ENCODE measurements at places on chromosomes 13 and 19.
A peak's percentile ranks its signal among the peaks of the same experiment; 100 is the strongest.

GRCh38 chr13:40445557-40445990, 220.9 kb downstream of the FOXO1 start:
- DNase-seq = peak; percentile 76

DNA sequence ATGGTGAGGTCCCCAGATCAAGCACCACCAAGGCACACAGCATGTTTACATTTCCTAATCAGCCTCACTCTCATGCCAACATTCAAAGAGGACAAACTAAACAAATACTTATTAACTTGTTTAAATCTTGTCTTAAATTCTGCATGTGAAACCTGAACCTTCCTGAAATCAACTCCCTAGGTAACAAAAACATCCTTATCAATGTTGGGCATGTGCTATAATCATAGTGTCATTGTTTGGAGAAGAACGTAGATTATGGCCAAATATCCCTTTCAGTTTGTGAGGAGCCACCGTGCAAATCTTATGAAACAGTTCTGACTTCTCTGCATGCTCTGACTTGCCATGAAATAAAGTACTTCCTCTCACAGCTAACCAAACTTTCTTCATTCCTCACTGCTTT, 123.8 kb downstream of the NDFIP2 start:
- no peak for DNase-seq

DNA sequence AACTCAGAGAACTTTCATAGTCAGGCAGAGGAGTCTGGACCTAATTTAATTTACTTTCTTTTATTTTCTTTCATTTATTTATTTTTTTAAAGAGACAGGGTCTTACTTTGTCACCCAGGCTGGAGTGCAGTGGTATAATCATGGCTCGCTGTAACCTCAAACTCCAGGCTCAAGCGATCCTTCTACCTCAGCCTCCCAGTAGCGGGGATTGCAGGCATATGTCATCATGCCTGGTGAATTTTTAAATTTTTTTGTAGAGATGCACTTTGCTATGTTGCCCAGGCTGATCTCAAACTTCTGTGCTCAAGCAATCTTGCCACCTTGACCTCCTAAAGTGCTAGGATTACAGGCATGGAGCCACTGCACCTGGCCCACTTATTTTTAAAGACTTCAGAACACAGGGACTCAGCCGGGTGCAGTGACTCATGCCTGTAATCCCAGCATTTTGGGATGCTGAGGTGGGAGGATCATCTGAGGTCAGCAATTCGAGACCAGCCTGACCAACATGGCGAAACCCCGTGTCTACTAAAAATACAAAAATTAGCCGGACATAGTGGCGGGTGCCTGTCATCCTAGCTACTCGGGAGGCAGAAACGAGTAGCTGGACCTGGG, 50.6 kb downstream of the KLF5 start:
- DNase-seq = no peak

- DNase-seq = no peak
Observed at GRCh38 chr13:27296496-27296895, 25.9 kb downstream of the RASL11A start.

GRCh38 chr13:54787754-54788153, 1759.1 kb downstream of the OLFM4 start:
- DNase-seq = no peak

DNA sequence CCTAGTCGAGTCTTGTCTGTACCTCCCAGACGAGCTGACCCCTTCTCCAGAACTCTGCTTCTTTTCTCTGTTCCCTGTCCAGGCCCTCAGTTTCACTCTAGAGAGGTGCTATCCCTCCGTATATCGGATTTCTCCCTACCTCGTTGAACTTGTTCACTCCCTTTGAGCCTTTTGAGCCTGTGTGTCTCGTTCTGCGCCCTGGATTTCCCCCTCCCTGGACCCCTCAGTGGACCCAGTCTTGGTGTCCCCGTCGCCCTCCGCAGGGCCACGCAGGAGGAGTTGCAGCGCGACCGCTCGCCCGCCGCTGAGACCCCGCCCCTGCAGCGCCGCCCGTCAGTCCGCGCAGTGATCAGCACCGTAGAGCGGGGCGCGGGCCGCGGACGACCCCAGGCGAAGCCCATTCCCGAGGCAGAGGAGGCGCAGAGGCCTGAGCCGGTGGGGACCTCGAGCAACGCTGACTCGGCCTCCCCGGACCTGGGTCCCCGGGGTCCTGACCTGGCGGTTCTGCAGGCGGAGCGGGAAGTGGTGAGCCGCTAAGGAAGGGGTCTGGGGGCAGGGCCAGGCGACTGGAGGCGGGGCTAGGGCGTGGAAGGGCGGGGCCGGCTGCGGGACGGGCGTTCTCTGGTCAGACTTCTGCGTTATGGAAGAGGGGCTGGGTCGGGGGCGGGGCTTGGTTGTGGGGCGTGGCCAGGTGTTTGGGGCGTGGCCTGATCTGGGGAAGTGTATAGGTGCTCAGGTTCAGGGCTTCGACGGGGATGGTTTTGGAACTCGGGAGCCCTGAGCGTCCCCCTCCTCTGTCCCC, 5.5 kb downstream of the EPS8L1 start:
- peak; percentile 91 for DNase-seq

- no peak for DNase-seq
Observed at GRCh38 chr19:4538601-4538954, 1.3 kb downstream of the LRG1 start.

DNA sequence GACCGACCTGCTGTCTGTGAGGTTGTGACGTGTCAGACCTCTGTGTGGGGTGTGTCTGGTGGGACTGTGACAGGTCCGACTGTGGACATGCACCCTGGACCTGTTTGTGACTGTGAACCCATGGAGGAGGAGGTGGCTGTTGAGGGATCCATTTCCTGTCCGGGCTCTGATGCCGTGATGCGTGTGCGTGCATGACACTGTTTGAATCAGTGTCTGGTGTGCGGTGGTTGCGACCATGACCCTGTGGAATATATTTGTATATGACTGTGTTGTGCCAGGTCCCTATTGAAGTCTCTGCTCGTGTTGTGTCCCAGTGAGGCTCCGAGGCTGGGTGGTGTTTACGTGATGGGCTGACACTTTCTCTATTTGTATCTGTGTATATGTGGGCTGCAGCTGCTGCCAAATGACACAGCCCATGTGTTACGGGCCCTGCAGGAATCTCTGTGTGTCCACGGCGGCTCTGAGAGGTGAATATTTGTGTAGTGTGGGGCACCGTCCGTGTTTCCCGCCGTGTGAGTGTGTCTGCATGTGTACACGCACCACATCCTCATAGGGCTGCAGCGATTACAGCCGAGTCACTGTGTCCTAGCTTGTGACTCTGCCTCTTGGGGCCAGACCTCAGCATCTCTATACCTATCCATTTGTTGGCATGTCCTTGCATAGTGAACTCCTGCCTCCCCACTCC, 18.3 kb downstream of the CCDC97 start:
- DNase-seq = peak; percentile 91

GRCh38 chr13:97798171-97798821, 155.2 kb upstream of the IPO5 start:
- DNase-seq = no peak

- peak; percentile 89 for DNase-seq
Observed at GRCh38 chr19:3986260-3987041, 1.2 kb upstream of the EEF2 start.

- DNase-seq = no peak
Observed at GRCh38 chr13:44819772-44820171, 169.5 kb downstream of the NUFIP1 start.

DNA sequence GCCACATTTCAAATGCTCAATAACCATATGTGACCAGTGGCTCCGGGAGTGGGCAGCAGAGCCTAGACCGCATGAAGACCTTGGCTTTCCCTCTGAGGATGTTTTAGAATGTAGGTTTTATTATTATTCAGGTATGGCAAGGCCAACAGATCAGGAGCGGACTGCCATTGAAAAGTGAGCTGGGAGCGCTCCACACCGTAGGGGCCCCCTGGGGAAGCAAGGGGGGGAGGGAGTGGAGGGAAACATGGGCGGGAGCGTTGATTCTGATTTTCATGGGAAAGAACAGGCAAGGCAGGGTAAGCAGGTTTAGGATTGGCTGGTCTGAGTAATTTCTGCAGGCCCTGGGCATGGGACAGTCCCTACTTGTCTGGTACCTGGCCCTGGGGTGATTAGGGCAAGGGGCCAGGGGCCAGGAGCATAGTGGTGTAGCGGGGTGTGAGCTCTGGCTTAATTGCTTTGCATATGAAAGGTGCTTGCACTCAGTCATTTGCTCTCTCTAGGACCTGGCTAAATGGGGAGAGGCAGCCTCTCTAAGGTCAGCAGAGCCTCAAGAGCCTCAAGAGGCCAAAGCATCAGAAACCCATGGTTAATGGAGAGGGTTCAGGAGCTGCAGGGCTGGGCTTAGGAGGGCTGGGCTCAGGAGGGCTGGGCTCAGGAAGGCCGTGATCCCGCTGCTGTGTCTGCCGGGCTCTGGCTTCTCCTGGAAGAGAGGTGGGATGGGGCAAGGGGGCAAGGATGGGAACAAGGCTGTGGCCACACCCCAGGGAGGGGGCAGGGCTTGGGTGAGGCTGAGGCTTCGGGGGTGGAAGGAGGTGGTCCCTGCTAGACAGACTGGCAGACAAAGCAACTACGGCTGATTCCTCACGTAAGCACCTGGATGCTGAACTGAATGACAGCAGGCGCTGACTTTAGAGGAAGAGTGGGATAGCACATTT, 82.0 kb upstream of the WASF3 start:
- no peak for DNase-seq

GRCh38 chr13:99086267-99087097, 108.6 kb upstream of the DOCK9 start:
- peak; percentile 96 for DNase-seq

- DNase-seq = peak; percentile 81
Observed at GRCh38 chr19:14510311-14511228, 7.6 kb downstream of the DNAJB1 start.

GRCh38 chr19:27805848-27806247, 1407.1 kb downstream of the UQCRFS1 start:
- DNase-seq = no peak

GRCh38 chr19:3274942-3275582, 50.6 kb downstream of the CELF5 start:
- DNase-seq = peak; percentile 93

All from osteoblast (primary cell).